ENCODE measurements at places on chromosomes 1 and 21.

DNA sequence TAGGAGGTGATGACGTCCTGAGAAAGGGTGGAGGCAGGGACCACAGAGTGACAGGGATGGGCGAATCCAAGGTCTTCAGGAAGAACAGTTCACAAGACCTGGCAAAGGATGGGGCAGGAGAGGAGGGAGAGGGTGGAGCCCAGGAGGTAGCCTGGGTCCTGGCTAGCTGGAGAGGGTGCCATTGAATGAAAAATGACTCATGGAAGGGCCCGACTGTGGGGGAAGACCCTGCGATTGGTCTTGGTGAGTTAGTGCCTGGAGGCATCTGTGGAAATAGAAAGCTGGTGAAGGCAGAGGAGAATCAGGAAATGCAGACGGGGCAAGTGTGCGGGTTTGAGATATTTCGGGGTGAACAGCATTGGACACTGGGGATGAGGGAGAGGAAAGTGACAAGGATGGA is 60.3 kb upstream of the SLC45A1 start:
- no peak for DNase-seq

DNA sequence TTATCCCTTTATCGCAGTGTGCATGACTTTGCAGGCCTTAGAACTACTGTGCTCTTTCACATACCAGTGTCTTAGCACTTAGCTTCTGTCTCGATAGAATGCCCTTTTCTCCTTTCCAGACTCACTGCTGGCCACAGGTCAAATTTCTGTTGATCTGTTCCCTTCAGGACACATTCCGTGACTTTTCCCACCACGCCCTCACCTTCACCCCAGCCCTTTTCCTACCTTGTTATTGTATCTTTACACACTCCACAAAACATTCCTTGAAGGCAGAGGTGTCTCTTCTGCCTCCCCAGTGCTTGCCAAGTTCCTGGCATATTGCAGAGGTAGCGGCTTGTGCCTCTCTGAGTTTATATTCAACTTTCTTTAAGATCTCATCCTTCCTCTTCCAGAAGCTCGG is 3.7 kb upstream of the IGSF9 start:
- DNase-seq = no peak

DNA sequence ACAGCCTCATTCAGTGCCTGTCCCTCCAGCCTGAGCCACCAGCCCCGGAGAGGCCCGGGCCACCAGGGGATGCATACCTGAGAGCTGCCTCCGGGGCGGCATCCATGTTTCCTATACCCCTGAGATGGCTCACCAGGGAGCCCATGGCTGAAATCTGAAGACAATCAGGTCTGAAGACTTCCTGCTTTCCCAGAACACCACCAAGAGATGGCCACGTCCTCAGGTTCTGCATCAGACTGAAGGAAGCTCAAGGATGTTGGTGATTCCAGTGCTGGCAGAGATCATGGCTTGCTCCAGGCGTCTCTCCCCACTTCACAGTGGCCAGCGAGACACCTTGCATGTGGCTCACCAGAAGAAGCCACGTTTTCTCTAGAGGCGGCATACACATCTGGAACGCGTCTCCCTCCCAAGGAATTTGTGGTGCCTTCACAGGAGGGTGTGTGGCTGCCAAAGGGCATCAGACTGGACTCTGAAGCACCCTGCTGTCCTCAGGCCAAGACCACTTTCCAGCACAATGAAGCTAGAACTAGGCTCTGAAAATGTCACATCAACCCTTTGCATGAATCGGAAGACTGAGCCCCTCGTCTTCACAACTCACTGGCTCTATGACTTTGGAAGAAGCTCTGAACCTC is 170.7 kb upstream of the IRF2BP2 start:
- no peak for DNase-seq

DNA sequence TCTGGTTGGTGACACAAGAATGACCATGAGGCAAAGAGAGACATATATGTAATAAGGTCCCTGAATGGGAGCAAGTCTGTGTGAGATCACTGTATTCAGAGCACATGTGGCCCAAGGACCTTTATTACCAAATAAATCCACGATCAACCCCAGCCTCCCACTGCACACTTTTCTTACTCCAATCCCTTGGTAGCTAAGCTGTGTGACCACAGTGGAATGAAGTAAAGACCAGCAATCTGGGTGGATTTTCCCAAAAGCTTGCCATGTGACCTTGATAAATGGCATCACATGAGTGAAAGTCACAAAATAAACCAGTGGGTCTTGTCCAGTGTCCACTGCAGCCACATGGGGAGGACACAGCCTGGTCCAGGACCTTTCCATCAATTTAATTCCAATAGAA is 36.7 kb upstream of the TLR5 start:
- no peak for DNase-seq

- no peak for DNase-seq
Observed at GRCh38 chr1:15610167-15610566, 7.1 kb upstream of the DDI2 start.

GRCh38 chr21:27764056-27764455 is 797.2 kb upstream of the ADAMTS5 start:
- no peak for DNase-seq

GRCh38 chr1:93591676-93592550 is 89.7 kb downstream of the BCAR3 start:
- DNase-seq = no peak

GRCh38 chr1:6260433-6260934 is 414 bp downstream of the GPR153 start:
- no peak for DNase-seq

GRCh38 chr1:212235857-212236256 is 49.4 kb upstream of the PPP2R5A start:
- no peak for DNase-seq

DNA sequence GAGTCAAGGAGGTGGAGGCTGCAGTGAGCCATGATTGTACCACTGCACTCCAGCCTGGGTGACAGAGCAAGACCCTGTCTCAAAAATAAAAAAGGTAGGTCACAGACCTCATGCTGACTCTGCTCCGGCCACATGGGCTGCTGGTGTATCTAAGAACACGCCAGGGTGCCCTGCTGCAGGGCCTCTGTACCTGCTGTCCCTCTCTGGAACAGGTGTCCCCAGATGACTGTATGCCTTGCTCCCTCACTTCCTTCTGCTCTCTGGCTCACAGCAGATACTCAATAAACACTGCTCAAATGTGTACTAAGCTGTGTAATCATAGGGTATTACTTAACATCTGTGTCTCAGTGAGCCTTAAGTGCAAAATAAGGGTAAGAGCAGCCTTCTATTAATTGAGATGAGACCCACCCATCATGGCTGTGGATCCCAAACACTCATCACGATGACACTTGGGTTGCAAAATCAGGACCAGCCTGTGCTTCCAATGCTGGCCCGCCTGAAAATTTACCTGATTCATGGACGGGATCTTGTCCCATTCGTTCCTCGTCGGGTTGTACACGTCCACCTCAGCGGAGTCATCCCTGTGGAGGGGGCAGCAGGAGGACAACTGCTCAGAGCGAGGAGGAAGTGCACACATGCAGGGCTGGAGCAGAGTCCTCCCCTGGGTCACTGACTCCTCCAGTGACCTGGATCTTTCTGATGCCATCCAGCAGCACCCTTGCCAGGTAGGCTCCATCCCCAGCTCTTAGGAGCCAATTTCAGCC is 7.5 kb downstream of the KLHL21 start:
- no peak for DNase-seq

- DNase-seq = no peak
Observed at GRCh38 chr1:9611716-9612115, 23.0 kb downstream of the TMEM201 start.

DNA sequence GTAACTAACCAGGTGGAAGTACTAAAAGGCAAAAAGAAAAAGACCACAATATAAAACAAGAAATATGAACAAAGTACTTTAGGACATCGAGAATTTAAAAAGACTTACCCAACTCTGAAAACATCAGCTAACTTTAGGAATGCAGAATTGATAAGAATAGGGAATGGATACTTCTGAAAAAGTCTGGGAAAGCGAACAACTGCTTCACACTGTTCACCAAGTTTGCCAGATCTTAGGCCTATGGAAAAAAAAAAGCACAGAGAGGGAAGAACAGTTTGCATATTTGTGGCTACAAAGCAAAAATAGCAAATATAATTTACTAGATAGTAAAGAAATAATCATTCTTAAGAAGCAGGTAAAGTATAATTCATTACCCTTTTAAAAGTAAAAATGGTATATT is 14.4 kb downstream of the INTS7 start:
- no peak for DNase-seq

DNA sequence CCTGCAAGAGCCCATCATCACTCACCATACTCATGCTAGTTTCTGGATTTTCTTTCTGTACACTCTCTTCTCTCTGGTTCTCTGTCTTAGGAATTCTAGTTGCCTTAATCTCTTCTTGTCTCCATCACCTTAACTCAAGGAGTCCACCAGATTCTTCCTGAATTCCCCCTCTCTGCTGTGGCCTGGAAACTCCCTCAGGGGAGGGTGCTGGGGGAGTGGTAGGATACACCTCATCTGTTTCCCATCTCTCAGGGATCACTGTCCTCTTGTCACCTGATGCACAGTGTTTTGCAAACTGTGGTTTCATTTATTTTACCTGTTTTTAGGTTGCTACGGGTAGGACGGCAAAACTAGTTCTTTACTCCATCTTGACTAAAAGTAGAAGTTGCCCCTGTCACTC is 6.6 kb upstream of the GNG12 start:
- no peak for DNase-seq

- DNase-seq = no peak
Observed at GRCh38 chr21:42835211-42835610, 44.1 kb downstream of the WDR4 start.

DNA sequence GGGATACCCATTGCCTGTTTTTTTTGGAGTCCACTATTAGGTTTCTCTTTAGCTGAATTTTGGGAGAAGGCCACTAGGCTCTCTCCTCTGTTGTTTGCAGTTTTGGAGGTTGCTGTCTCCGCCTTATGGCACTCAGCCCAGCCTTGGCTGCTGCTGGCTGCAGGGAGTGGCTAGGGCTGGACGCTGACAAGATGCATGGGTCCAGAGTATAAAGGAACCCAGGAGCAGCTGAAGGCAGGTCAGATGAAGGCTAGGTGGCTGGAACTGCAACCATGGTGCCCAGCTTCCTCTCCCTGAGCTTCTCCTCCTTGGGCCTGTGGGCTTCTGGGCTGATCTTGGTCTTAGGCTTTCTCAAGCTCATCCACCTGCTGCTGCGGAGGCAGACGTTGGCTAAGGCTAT is at the start of gene CYP4B1:
TSS of gene CYP4B1 (plus strand) at position 237 of the 400 bp plus-strand sequence. CDS start at position 273, 36 bp downstream.
- DNase-seq = no peak

- no peak for DNase-seq
Observed at GRCh38 chr1:232174306-232174705, 455.6 kb downstream of the SIPA1L2 start.

GRCh38 chr1:26994020-26994786 is 711 bp downstream of the TRNP1 start:
- peak; percentile 29 for DNase-seq

- no peak for DNase-seq
Observed at GRCh38 chr1:243474136-243474881, 218.5 kb downstream of the SDCCAG8 start.

DNA sequence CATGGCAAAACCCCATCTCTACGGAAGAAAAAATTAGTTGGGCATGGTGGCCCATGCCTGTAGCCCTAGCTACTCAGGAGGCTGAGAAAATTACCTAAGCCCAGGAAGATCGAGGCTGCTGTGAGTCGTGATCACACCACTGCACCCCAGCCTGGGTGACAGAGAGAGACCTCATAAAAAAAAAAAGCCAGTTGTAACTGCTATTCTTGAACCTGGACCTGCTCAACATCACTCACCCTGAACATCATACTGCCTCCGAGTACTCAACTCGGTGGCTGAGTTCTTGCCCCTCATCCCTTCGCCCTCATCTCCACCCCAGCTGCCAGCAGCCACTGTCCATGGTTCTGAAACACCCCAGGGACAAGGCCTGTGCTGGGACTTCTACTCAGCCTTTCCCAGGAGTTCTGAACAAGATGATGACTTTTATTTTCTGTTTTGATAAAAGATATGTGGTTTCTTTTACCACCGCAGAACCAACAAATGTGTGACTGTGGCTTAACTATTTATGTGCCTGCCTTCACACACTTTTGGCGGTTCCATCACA is 5.4 kb upstream of the DISP3 start:
- no peak for DNase-seq

GRCh38 chr1:145955436-145955835 is 2.4 kb downstream of the LIX1L start:
- no peak for DNase-seq

DNA sequence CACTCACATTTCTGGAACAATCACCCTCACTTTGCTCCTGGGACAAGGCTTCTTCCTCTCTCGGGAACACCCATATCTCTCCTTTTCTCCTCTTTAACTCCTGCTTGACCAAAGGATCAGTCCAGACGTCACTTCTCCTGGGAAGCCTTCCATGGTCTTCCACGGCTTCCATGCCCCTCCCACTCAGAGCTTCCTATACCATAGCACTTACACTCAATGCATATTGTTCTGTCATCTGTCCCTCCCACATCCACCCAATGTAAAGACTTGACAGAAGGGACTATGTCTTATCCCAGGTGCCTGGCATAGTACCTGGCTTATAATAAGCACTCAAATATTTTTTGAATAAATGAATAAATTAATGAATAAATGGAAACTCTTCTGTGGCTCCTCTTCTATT is 28.2 kb downstream of the CD34 start:
- DNase-seq = no peak

- no peak for DNase-seq
Observed at GRCh38 chr1:172654535-172654934, 4.4 kb upstream of the FASLG start.

- no peak for DNase-seq
Observed at GRCh38 chr1:41640141-41640751, 155.8 kb upstream of the EDN2 start.

- no peak for DNase-seq
Observed at GRCh38 chr1:117579221-117579906, 26.5 kb upstream of the TENT5C start.

DNA sequence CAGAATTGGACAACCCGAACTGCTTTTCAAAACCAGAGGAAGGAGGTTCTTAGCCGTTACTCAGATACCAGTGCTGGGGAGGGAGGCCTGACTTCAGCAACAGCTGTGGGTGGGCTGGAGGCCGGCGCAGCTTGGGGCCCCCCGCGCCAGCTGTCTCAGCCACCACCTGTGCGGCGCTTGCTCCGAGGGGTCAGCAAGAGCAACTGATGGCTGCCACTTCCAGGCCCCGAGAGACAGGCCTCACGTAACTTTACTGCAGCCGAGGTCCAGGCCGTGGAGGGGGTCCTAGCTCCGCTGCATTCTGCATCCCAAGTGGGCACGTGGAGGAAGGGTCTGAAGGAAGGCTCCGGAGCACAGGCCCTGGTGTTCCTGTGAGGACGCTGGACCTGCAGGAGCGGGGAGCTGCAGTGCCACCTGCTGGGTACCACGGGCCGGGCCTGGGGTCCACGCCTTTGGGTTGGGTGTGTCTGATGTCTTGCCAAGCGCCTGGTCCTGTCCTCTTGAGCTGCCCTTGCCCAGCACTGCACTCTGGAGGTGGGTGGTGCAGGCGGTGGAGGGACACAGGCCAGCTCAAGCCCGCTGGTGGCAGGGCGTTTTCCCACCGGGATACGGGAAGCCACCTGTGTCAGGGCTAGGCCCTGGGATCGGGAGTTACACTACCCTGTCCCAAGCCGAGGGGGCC is 9.8 kb downstream of the THAP3 start:
- DNase-seq = no peak

DNA sequence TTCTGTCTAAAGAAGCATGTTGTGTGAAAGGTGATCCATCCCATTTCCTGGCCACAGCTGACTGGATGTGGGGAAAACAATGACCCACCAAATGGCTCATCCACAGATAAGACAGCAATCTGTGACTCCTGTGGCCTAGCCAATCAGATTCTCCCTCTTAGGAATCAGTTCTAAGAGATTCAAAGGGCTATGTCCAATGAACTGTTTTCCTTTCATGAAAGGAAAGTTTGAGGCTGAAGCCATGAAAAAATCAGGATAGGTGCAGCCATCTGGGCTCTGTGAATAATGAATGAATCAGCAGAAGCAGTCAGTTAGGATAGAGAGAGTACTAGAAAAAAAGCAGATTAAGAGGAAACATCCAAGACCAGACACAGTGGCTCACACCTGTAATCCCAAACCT is 164.7 kb downstream of the NRIP1 start:
- no peak for DNase-seq

Measured in T-helper 17 cell (primary cell).